B cell (primary cell): ENCODE measurements at places on chromosomes 1 and 21.

GRCh38 chr1:22869325-22869724, 103.3 kb downstream of the LACTBL1 start:
- DNase-seq = no peak

- DNase-seq = no peak
Measured at GRCh38 chr1:46582972-46583371, 21.1 kb downstream of the MKNK1 start.

DNA sequence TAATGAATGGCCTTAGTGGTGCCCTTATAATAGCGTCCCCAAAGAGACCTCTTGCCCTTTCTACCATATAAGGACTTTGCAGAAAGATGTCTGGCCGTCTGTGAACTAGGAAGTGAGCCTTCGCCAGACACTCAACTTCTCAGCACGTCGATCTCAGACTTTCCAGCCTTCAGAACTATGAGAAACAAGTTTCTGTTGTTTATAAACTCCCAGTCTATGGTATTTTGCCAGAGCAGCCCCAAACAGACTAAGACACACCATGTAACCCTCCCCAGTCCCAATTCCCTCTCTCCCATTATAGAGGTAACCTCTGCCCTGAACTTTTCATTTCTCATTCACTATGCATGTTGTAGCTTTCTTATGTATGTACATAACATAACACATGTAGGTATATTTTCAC, 55.7 kb downstream of the NID1 start:
- no peak for DNase-seq

- peak; percentile 30 for DNase-seq
Measured at GRCh38 chr1:17018849-17019248, 7.1 kb upstream of the ATP13A2 start.

- peak; percentile 27 for DNase-seq
Measured at GRCh38 chr1:231613419-231614349, 12.9 kb upstream of the DISC1 start.

DNA sequence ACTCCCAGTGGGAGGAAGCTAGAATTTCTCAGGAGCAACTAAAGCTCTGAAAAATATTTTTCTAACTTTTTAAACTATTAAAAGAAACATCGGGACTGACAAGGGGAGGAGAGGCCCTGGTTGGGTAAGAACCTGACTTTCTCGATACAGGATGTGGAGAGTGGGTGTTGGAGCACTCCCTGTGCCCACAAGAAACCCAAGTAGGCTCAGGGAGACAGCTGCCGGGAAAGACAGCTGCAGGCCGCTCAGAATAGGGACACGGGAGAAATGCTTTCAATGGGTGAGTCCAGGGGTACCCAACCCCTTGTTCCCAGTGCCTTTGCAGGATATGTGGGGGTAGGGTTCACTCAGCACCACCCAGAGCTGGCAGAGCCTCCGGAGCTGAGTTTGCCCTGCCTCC, 43.6 kb downstream of the PLEKHA6 start:
- no peak for DNase-seq

DNA sequence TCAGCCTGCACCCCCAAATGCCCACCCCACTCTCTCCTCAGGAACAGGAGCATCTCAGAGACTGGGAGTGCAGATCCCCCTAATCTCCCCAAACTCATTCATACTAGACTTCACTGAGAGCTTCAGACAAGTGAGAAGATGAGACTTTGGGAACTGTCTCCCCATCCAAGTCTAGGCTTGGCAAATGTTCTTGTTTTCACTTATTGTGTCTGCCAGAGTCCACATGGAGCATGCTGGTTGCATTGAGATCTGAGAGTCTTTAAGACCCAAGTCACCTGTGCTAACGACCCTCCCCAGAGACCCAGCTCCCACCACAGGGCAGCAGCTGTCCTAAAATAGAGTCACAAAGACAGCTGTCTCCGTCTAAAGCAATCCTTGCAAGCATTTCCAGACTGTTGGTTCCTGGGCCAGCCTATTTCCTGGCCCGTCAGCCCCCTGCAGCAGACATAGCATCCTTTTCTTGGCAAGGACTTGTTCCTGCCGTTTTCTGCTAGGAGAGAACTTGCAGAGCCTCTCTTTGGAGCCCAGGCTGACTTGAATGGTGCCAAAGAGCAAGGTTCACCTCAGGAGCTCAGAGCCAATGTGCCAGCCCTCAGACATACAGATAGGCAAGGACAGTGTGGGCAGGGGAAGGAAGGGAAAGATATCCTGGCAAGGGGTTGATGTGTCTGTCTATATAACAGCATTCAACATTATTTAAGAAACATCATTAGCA, 1.9 kb upstream of the CNTN2 start:
- DNase-seq = no peak

DNA sequence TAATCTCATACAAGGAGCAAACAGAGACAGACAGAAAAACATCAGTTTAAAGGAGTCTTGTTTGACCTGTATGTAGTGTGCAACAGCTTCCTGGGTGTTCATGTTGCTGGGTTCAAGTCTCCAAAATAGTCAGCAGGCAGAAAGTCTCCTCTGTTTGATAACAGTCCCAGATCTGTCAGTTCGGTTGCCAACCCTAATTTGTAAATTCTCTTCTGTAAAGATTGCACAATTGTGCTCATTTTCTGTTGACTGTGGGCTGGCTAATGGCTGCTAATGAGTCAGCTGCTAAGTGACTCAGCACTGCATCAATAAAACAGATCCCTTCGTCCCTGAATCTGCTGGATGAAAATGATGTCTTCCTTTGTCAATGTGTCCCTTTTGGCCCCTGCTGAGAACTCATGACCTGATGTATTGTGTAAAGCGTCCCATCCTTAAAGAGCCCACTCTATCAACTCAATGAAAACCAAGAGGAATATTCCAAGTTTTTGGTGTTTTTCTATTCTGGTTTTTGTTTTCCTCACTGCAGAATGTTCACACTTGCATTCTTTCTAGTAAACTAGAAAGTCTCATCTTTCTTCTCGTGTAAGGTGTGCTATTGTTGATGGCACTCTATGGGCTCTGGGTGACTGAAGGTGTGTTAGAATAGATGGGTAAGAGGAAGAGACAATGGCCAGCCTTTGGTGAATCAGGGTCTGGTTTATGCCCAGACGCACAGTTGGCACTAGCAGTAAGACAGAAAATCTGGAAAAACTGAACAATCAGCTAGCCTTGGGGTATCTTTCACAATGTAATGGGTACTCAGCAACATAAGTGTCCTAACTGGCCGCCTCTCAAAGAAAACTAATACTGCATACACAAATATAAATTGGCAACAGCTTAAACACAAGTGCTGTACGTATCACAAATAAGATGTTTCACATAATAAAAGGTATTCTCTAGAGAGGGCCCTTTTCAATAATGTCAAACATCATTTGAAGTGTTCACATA, 75.1 kb upstream of the SIPA1L2 start:
- no peak for DNase-seq

- no peak for DNase-seq
Measured at GRCh38 chr21:39843483-39843882, 23.8 kb upstream of the PCP4 start.

DNA sequence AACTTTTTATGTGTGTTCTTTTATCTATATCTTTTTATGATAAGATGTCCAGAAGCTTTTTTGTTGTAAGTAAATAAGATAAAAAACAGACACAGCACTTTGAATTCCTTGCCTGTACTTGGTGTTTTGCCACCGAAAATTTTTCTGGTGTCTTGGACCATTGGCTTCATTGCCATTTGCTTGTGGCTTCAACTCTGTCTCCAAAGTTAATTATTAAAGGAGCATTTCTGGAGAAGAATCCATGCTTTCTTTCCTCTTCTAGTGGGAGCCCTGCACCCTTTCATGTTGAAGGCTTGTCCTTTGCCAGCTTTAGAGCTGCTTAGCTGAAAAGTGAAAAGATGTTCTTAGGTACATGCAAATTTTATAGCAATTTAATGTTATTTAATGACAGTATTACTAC, 112.2 kb downstream of the DYRK1A start:
- DNase-seq = no peak

GRCh38 chr1:231072041-231072440, 32.0 kb upstream of the FAM89A start:
- no peak for DNase-seq

GRCh38 chr1:176773038-176773437, 310.1 kb downstream of the PAPPA2 start:
- DNase-seq = no peak

DNA sequence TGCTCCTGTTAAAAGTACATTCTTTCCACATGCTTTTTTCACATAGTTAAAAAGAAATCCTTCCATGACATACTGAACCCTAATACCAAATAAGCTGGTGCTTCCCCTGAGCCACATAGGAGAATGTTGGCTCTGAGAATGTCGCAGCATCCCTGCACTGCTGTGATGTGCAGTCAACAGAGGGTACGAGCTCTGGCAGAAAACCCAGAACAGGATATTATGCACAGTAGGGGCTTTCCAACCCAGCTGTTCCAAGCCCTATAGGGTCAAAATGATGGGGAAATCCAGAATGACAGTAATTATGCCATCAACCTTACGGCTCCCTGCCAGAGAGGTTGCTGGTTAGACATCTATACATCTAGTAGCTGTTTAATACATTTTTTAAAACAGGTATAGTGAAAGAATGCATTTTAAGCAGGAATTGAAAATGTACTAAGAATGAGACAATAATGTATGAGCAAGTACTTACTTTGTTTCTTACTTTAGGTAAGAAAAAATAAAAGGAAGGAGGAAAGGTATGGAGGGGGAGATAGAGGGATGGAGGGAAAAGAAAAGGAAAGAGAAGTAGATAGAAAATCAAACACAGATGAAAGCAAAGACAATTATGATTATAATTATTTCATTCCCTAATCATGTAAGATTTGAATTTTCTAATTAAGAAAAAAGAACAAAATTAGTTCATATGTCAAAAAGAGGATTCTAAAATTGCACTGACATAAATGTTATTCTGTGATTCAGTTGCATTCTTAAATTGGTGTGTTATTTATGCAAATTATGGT, 126.0 kb downstream of the NR5A2 start:
- peak; percentile 81 for DNase-seq

DNA sequence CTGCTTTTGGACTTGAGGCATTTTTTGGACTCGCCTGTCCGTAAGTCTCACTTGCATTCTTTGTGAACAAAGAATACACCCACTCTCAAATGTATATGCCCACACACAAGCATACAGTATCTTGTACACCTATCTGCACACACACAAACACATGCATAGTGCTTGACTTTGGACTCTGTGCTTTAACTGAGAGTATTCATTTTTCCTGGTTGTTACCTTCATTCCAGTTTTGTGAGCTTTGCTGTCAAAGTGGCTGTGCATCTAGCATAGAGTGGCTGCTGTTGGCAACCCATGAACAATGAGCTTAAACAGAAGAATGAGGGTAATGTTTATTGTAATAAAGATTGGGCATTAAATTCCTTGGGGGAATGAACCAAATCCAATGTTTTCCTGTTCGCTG, 199.0 kb downstream of the PDE4B start:
- peak; percentile 3 for DNase-seq

DNA sequence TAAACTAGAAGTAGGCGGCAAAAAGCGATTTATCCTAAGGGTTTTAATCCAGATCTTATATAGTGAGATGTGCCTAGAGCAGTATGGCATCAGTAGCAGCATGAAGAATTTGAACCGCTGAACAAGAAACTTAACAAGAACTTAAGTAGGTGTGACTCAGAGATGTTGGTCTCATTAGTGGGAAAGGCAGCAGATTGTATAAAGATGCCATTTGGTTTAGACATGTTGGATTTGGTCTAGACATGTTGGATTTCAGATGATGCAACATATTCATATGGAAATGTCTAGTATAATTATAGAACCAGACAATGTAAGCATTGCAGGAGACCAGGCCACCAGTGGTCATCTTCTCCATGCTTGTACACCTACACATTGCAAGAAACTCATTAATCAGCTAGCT, 42.1 kb upstream of the ZP4 start:
- DNase-seq = no peak

GRCh38 chr21:38733972-38734546, 71.7 kb upstream of the ETS2 start:
- DNase-seq = peak; percentile 69

- DNase-seq = no peak
Measured at GRCh38 chr1:234864116-234864515, 254.1 kb upstream of the IRF2BP2 start.

GRCh38 chr1:189983166-189983890, 494.3 kb downstream of the BRINP3 start:
- DNase-seq = no peak

DNA sequence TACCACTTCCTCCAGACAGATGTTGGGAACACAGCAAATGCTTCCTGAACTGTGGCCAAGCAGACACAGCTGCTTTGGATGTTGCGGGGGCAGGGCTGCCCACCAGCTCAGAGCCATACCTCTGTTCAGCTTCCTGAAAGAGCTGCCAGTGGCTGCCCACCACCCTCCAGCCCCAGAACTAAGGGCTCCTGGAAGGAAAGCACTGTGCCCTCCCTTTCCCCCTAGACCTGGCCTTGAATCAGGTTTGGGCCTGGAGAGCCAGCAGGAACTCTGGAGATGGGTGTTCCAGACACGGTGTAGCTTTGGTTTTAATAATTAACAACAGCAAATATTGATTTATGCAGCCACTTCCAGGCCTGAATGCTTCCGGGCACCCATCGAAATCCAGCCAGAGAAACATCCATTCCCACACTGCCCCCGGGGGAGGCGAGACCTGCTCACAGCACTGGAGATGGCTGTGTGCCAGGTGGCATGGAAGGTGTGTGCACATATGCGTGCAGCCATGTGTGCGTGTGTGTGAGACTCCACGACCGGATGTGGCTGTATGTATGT, 45.7 kb downstream of the RAP1GAP start:
- no peak for DNase-seq

GRCh38 chr1:67700692-67701410, 15.8 kb downstream of the GADD45A start:
- no peak for DNase-seq

DNA sequence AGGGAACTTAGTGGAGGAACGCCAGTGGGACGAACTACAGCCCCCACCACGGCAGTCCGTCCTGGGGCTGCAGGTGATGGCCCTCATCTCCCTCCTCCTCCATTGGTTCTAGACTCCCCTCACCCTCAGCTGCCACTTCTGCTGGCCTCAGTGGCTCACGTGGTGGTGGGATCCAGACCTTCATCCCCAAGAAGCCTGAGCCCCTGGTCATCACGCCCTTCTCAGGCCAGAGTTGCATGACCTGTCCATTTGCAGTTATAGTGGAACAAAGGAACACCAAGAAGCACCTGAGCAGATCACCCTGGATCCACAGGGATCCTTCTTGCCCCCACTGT, 13.0 kb upstream of the FAM110D start:
- no peak for DNase-seq

DNA sequence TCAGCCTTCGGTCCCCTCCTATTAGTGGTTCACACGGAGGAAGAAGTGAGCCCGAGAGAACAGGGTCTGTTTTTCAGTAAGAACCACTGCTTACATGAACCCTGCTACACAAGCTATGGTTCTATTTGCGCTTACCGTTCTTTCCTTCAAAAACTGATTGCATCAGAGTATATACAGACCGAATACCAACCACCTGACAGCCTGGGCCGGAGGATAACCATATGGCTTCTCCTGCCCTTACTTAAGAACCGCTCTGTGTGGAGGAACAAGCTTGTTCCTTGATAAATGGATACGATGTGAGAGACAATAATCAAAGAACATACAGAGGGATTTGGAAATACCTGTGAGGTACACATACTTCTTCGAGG, 1.1 kb upstream of the KCNT2 start:
- no peak for DNase-seq

- no peak for DNase-seq
Measured at GRCh38 chr1:201937624-201938213, 8.6 kb downstream of the LMOD1 start.

- DNase-seq = no peak
Measured at GRCh38 chr1:25580927-25581326, 35.7 kb upstream of the MAN1C1 start.

GRCh38 chr1:20530901-20531300, 21.5 kb upstream of the FAM43B start:
- DNase-seq = no peak
